ENCODE measurements at places on chromosomes 5 and 9. TPM values are rescaled to one million over a fixed set of nuclear protein-coding genes. Genes with fewer than 3 reads are reported as not detected.

GRCh38 chr5:17434982-17435381 is 63.0 kb upstream of the TAF11L2 start:
- DNase-seq, result no peak

GRCh38 chr5:164741376-164741775 is 1236.0 kb downstream of the MAT2B start:
- no peak for DNase-seq

FAXDC2 gene
- 0.79 TPM for total RNA-seq

- peak; percentile 77 for DNase-seq
Measured at GRCh38 chr5:59367791-59368394, 525.6 kb downstream of the PDE4D start.

- no peak for DNase-seq
Measured at GRCh38 chr5:140245341-140245740, 57.6 kb downstream of the PFDN1 start.

PHF24 gene
- not detected for total RNA-seq

BTNL8 gene
- not detected for total RNA-seq

DNA sequence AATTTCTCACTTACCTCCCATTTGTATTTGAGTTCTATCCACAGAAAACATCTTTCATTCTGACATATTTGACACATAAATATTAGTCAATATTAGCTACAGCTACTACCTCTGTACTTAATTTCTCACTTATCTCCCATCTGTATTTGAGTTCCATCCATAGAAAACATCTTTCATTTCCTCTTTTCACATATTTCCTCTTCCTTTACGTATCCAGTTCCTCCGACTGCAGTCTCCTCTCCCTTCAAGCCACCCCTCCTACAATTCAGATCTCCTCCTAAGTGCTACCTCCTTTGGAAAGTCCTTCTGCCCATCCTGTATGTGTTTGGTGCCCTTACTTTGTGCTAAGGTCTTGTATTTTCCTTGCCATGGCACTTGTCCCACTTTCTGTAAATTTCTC is 1.6 kb downstream of the SREK1IP1 start:
- no peak for DNase-seq

DMRTA1 gene
- 0.77 TPM for total RNA-seq

DNA sequence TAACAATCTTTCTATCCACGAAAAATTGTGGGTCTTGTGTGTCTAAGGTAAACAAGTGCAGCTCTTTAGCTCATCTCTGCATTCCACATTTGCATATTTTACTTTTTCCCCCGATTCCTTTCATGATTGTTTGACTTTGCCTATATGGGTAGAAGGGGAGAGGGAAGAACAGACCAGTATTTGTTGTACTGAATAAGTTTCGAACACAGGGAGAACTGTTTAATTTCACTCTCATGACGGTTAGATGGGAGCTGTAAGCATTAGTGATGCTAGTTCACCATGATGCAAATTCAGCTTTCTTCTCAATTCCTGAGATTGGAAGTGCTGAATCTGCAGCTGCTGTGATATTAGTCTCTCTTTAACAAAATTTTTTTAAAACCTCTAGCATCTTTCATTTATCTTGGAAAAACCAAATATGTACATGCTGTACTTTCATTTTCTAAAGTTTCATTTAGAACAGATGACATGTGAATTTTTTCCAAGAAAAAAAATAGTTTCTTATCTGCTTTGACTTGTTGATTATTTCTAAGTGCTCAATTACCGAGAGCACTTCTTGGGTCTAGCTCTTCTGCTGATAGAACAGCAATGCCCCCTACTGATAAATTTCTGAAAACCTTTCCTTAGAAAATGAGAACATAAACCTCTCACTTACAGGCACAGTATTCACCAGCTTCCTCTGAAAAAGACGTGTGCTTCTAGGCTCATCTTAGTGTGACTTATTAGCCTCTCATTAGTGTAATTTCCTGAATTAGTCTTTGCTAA is 149.5 kb downstream of the BAAT start:
- peak; percentile 42 for DNase-seq

- no peak for DNase-seq
Measured at GRCh38 chr9:135665795-135666189, 2.7 kb downstream of the LCN9 start.

DNA sequence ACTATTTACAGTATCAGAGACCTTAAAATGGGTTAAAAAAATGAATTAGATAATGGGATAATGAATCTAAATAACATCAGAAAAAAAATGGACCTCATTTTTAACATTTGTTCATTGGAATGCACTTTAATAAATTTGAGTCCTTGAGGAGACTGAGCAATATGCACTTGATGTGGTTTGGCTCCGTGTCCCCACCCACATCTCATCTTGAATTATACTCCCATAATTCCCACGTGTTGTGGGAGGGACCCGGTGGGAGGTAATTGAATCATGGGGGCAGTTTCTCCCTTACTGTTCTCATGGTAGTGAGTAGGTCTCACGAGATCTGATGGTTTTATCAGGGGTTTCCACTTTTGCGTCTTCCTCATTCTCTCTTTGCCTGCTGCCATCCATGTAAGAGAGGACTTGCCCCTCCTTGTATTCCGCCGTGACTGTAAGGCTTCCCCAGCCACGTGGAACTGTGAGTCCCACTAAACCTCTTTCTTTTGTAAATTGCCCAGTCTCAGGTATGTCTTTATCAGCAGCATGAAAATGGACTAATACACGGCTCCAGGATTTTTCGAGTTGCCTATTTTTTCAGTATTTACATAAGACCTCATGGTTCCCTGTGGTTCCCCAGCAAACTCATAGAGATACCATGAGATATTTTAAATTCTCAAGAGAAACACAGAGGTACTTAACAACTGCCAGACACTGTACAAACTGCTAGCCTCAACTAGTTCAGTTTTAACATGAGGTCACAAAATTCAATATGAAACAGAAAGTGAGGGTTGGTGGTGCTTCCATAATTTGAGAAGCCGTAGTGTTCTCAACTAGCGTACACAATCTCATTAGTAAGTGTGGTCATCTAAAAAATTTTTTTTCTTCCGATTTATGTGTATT is 128.3 kb downstream of the TLE1 start:
- no peak for DNase-seq

GNG10 gene
- 61.7 TPM for total RNA-seq

PGM5 gene
- not detected for total RNA-seq

GRCh38 chr9:36263683-36264082 is 5.4 kb upstream of the GNE start:
- no peak for DNase-seq

DNA sequence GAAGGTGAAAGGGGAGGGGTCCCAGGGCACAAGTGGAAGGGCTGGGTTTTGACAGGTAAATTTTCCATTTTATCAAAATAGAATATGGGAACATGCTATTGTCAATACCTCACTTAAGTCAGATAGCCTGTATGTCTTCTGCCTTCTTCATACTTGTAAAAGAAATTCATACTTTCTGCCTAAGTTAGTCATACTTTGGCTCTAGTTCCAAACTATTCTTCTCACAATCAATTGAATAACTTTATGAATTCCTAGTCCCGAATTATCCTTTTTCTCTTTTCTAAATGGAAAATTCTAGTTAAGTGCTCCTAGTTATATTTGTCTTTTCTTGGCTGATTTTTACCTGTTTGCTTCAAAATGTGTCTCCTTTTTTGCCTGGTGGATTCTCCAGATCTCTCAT is 271.4 kb downstream of the CSNK1G3 start:
- no peak for DNase-seq

TAF1L gene
- total RNA-seq, result not detected

GRCh38 chr9:71756753-71757152 is 11.6 kb downstream of the CEMIP2 start:
- DNase-seq, result no peak

Measured in MCF 10A (cell line).